ENCODE measurements at places on chromosomes 1 and 21. TPM values are rescaled to one million over a fixed set of nuclear protein-coding genes. Genes with fewer than 3 reads are reported as not detected.

- no peak within 1 kb of the TSS for H3K27ac ChIP-seq
- no peak within 1 kb of the TSS for H3K4me3 ChIP-seq
- no peaks in the 10 kb centered on the region for H3K4me1 ChIP-seq
- DNase-seq: no peak
- H3K36me3 ChIP-seq: no peaks in the 10 kb centered on the region
These were observed at the start of gene LELP1 for GRCh38 chr1:153203130-153203529. TSS of gene LELP1 (plus strand) at chr1:153203430. CDS start at chr1:153204708, 1,278 bp downstream.

DNA sequence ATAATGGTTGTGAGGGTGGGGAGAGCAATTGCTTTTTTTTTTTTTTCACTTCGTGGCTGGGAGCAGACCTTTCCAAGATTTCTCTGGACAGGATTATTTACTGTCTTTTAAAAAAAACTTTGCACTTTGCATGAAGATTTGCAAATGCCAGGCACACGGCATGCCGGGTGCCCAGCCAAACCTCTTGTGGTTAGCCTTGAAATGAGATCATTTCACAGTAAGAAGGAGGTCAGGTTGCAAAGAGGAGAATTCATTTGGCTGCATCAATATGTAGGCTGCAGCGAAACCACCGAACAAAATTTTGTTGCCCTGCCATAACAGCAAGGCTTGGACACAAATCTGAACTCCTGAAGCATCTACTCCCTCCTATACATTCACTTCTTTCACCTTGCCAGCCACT, 36.5 kb upstream of the KCND3 start:
- H3K36me3 ChIP-seq: no peaks in the 10 kb centered on the region
- no peak overlapping the region for H3K27ac ChIP-seq
- no peaks in the 10 kb centered on the region for H3K4me1 ChIP-seq
- peaks cover 17% of the 10 kb centered on the region for H3K27me3 ChIP-seq
- no peak for DNase-seq
- H3K4me3 ChIP-seq: no peak overlapping the region

GRCh38 chr1:96222701-96223100, 498.9 kb upstream of the PTBP2 start:
- H3K27me3 ChIP-seq: no peaks in the 10 kb centered on the region
- H3K4me3 ChIP-seq: no peak overlapping the region
- H3K36me3 ChIP-seq: no peaks in the 10 kb centered on the region
- no peaks in the 10 kb centered on the region for H3K4me1 ChIP-seq

GRCh38 chr1:26130695-26131094, 19.1 kb downstream of the PDIK1L start:
- no peak overlapping the region for H3K27ac ChIP-seq
- H3K36me3 ChIP-seq: no peaks in the 10 kb centered on the region
- no peak for DNase-seq
- peaks cover 39% of the 10 kb centered on the region for H3K4me1 ChIP-seq
- no peaks in the 10 kb centered on the region for H3K27me3 ChIP-seq
- H3K4me3 ChIP-seq: no peak overlapping the region

Gene COL6A2
- total RNA-seq: 11.3 TPM

Gene IFNGR2
- total RNA-seq: 25.2 TPM

Gene GJB3
- not detected for total RNA-seq
